ENCODE measurements at places on chromosomes 6 and 20.
A peak's percentile ranks its signal among the peaks of the same experiment; 100 is the strongest.

- DNase-seq, result no peak
These were observed 35.0 kb downstream of the NKAIN2 start for GRCh38 chr6:123838505-123839234.

DNA sequence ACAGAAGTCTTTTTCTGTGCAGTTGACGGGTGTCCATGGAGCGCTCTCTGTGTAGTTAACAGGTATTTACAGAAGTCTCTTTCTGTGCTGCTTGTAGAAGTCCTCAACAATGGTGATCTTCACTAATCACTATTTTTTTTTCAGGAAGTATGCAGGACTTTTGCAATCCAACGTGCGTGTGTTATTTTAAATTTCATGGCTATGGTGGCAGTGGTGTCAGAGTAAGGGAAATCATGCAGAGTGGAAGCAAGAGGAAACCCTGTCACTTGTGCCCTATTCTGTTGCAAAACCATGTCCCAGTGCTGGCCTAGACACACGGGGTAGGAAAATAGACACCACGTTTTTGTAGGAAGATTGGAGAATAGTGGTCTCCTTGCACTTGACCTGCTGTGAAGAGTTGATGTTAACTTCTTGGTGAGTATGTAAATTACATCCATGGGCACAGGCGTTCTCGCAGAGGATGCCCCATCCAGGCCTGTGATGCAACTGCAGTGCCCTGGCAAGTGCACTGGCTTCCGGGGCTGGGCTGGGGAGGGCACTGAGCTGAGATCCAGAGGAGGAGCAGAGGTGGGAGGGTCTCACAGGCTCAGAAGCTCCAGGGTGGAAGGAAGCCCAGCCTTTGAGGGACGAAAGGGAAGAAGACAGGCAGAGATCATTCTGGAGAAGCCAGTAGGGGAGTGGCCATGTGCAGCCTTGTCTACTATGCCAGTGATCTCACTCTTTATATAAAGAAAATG is 146.5 kb downstream of the SYCP2 start:
- peak; percentile 1 for DNase-seq

- no peak for DNase-seq
These were observed 7.3 kb downstream of the ECI2 start for GRCh38 chr6:4128072-4128471.

DNA sequence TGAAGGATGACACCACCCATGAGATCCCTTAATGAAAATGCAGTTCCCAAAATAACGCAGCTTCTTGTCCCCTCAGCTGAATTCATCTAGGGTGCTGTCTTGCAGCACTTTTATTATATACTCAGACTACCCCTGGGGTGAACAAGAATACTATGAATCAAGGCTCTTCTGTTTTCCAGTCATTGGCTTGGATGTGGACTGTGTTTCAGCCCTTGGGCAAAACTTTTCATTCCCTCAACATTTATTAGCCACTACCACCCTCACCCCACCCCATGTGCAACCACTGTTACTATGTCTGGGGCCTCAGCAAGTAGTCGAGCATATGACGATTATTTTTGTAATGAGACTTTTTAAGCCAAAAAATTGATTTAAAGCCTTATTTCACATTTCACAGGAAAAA is 319.2 kb upstream of the PLN start:
- no peak for DNase-seq

DNA sequence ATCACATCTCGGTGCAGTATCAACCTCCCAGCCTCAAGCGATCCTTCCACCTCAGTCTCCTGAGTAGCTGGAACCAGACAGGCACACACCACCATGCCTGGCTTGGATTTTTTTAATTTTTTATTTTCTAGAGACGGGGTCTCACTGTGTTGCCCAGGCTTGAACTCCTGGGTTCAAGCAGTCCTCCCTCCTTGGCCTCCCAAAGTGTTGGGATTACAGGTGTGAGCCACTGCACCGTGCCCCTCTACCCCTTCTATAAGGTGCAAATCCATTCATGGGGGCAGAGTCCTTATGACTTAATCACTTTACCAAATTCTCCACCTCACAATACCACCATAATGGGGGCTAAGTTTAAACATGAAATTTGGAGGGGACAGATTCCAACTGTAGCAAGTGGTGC is 37.7 kb downstream of the TMEM181 start:
- DNase-seq, result no peak

GRCh38 chr20:46088409-46089166 is 1.2 kb downstream of the NCOA5 start:
- DNase-seq, result no peak

DNA sequence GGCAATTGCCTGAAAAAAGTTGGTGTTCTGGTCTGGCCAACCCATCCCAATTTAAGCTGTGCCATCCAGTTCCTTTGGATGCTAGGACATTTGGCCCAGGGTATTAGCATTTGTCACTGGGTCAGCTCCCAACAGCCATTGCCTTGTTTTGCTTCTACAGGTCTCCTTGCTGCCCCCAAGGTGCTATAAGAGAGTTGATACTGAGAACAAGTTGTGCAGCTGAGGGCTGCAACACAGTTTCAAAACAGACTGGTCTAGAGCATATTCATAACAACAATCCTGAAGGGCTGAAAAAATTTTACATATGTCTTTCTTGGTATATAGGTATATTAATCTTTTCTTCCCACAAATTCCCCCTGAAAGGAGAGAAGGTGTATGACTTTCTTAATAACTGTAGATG is 61.0 kb downstream of the LYRM4 start:
- no peak for DNase-seq

DNA sequence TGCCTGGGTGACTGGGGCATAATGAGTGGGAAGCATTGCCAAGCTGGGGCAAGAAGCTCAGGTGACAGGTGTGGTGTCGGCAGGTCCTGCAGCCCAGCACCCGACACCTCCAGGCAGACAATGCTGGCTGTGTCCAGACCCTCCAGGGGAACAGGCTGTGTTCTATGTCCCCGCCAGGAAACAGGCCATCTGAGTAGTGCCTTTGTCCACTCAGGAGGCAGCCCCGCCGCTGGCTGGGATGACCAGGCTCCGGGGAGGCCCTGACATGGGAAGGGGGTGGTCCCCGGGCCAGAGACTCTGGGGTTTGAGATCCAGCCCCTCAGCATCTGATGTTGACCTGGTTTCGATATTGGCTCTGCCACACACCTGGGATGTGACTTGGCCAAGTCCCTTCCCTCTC is 28.4 kb downstream of the SNPH start:
- no peak for DNase-seq

DNA sequence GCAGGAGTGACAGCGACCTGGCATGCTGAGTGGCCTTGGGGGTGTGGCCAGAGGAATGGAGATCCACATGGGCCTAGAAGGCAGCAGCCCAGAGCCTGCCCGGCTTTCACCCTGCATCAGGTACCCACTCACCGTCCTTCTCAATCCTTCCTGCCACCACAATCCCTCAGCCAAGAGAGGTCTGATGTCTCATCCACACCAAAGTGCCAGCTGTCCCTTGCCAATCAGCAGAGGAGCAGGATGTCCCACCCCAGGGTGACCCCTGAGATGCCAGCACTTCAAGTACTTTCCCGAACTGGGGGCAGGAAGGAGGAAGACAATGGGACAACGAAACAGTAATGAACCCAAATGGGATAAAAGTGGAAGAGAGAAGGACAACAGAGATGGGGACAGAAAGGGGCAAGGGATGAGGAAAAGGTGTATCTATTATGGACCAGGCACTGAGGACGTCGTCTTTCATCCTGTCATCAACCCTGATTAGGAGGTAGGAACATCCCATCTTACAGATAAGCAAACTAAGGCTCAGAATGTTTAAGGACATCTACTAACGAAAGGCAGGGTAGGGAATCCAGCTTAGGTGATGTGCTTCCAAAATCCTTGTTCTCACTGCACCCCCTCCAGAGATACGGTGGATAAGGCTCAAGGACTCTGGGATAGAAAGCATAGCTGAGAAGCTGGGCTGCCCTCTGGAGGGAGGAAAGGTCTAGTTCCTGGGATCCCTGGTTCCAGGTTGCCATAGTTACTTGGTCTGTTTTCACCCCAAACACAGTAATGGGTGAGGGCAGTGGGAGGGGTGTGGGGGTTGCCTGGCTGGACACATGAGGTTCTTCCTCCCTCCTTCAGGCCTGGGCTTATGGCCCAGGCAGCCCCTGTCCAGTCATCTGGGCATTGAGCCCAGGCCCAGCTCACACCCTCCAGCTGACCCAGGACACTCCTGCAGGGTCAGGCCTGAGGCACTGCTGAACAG is 4.5 kb upstream of the TNXB start:
- no peak for DNase-seq

DNA sequence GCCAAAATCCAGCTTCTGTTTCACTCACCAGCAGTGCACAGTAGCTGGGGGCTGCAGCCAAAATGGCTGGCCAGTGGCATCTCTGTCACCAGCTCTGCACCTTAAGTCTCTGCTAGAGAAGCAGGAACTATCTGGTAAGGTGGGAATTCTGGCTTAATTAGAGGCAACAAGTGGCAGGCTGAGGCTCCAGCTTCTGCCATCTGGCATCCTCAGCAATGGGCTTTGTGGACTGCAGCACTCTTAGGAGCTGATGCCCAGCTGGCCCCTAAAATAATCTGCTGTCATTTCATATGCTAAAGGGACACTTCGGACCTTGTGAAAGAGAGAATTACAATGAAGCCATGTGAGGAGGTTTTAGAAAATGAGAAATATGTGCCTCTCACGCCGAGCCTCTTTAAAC is 4.6 kb upstream of the CLDN20 start:
- DNase-seq, result no peak

GRCh38 chr6:8065519-8065911 is 1.3 kb upstream of the BLOC1S5 start:
- no peak for DNase-seq

DNA sequence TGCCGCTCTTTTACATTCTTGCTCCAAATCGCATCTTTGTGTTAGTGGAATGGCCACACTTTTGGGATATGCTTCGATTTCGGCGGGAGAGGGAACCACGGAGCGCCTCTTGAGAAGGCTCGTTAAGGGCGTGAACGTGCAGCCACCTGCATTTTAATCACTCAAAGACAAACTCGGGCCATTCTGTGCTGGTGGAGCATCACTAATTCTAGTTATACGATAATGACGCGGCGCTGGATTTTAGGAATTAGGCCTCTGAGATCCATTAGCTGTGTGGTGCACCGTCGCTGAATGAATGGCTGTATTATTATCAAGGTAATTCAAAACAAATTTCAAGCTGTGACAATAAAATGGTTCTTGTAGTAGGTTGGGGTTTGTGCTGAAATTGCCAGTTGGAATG is 305.6 kb downstream of the CDH4 start:
- no peak for DNase-seq

GRCh38 chr6:98601716-98602115 is 232.7 kb upstream of the POU3F2 start:
- DNase-seq, result no peak

GRCh38 chr20:371755-372542 is 8.6 kb upstream of the TRIB3 start:
- peak; percentile 73 for DNase-seq

Measured in Kasumi-1 (cell line).